ENCODE measurements at places on chromosomes 11 and 22.

DNA sequence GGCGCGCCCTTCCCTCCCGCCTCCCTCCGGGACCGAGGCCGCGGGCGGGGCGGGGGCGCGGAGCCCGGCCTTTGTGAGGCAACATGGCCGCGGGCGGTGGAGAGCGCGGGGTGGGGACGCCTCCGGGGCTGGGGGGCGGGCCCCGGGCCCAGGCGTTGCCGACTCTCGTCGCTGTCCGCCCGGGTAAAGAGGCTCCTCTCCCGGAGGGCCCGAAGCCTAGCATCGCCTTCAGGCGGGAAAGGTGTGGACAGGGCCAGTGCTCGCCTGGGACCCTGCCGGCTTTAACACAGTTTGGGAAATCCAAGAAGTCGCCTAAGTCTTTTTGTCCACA, 369 bp downstream of the DGCR8 start:
- peak; percentile 64 for DNase-seq

DNA sequence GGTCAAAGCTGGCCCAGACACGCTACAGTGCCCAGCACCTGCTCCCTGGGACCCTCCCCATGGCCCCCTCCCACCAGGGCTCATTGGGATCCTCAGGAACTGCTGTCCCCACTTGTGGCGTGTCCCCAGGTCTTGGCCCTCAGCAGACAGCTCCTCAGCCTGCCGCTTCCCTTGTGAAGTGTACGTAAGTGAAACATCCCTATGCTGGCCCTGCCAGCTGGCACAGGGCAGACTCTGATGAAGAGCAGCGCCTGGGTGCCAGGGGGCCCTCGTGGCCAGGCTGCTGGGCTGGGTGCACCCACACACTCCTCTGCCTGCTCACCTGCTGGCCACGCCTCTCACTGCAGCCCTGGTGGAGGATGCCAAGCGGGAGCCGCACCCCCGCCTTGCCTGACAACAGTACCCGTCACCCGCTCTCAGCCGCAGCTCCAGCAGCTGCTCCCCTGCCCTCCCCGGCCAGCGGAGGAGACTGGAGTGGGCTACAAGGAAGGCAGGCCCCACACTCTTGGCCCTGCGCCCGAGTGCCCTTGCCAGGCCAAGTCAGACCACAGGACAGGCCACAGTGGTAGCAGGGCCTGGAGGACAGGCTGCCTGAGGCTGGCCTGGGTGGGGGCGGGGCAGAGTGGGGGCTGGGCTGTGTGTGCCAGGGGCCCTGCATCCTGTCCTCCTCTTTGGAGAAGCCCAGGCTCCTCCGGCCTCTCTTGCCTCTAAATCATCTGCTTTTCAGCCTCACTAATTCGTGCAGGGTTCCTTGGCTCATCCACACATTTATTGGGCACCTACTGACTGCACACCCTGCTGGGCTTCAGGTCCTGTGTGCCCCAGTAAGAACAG, 39.5 kb downstream of the IGF2 start:
- DNase-seq, result peak; percentile 62

GRCh38 chr11:65897020-65897471, 3.1 kb downstream of the FOSL1 start:
- no peak for DNase-seq

- no peak for DNase-seq
These were observed 1.5 kb downstream of the CCDC90B start for GRCh38 chr11:83284501-83285150.

- no peak for DNase-seq
These were observed 5.1 kb downstream of the INSC start for GRCh38 chr11:15119826-15120225.

- DNase-seq, result peak; percentile 75
These were observed 844 bp downstream of the PCF11 start for GRCh38 chr11:83157594-83158356.

GRCh38 chr11:87634331-87634730, 540.9 kb downstream of the RAB38 start:
- no peak for DNase-seq

DNA sequence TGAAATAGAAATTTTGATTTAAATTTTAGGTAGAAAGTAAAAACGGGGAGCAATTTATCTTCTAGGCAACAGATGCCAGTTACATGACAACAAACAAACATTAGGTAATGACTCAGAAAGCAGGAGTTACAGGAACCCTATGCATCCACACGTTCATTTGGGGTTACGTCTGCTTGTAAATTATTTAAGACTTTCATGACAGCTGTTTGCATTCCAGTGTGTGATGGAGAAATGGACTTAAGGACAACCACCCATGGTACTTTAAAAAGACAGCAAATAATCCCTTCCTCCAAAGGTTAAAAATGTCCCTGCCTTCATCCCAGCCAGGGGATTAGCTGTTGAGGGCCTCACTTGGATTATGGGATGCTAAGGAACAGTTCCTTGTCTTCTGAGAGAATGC, 11.8 kb downstream of the E2F8 start:
- no peak for DNase-seq

- no peak for DNase-seq
These were observed 96.0 kb downstream of the TRPC6 start for GRCh38 chr11:101487775-101488174.

DNA sequence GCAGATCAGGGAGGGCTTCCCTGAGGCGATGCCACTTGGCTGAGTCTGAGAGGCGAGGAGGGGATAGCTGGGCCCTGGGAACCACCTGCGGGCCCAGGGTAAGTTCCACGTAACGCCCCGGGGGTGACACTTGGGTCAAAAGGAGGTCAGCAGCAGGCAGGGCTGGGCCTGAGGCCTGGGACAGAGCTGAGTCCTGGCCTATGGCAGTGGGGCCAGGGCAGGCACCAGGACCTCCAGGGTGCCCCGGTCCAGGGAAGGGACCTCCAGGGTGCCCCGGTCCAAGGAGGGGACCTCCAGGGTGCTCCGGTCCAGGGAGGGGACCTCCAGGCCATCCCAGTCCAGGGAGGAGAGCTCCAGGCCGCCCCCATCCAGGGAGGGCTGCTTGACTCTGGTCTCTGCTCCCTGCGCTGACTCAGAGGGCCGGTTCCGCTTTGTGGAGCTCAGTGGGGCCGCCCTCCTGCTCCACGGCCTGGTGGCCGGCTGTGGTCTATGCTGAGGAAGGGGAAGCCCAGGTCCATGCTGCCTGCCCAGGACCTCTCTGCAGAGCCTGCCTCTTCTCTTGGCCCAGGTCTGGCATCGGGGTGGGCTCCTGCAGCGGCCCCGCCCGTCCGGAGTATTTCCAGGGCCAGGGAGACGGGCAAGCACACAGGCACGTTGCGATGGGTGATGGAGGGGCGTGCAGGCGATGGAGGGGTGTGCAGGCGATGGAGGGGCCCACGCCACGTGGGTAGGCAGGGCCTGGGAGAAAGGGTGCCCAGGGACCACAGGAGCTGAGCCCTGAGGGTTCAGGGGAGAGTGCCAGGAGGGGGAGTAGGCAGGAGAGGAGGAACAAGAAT, 19.5 kb upstream of the WNT7B start:
- DNase-seq, result no peak
